ENCODE measurements at places on chromosomes 12 and 14. TPM values are rescaled to one million over a fixed set of nuclear protein-coding genes. Genes with fewer than 3 reads are reported as not detected.

GRCh38 chr12:123485756-123486155, 27.8 kb downstream of the SNRNP35 start:
- DNase-seq = no peak
- no peak overlapping the region for H3K27ac ChIP-seq
- H3K4me1 ChIP-seq = no peaks in the 10 kb centered on the region
- H3K27me3 ChIP-seq = no peaks in the 10 kb centered on the region

DNA sequence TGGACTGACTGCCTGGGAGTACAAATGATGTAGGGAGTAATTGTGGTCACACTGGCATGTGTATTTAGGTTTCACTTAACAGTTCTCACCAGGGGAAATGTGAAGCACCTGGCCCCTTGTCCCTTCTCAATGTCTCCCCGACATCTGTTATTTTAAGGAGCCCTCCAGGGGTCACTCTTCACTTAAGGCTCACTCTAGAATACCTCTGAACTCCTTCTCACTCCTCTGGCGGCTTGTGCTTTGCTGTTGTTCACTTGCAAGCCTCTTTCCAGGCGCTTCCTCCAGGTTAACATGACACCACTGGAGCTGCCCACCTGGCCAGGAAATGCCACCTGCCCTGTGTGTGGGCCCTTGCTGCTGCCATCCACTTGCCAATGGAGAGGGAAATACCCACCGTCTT, 56.5 kb upstream of the GZMB start:
- H3K36me3 ChIP-seq = no peaks in the 10 kb centered on the region
- no peak overlapping the region for H3K27ac ChIP-seq
- no peak overlapping the region for H3K4me3 ChIP-seq
- DNase-seq = no peak
- H3K27me3 ChIP-seq = no peaks in the 10 kb centered on the region
- no peaks in the 10 kb centered on the region for H3K4me1 ChIP-seq

- no peak overlapping the region for H3K27ac ChIP-seq
- no peak for DNase-seq
- H3K27me3 ChIP-seq = no peaks in the 10 kb centered on the region
Observed at GRCh38 chr12:109822416-109822815, 10.8 kb downstream of the TRPV4 start.

The PAWR gene
- 75.4 TPM for total RNA-seq

DNA sequence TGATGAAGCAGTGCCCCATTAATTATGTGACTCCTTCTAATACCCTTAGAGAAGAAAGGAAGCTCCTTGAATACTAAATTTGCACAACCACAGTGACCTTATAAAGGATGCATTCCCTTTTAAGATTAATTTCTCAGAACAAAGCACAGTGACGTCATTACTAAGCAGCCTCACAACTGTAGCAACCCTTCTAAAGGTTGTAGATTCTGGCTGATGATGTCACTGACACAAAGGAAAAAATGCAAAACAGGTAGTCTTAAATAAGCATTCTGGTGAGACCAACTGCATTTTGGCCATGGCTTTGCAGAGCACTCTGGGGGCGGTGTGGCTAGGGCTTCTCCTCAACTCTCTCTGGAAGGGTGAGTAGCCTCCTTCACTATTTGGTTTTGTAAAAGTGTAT, 38.4 kb upstream of the OR4E1 start:
- no peak for DNase-seq
- H3K4me3 ChIP-seq = no peak overlapping the region
- H3K27me3 ChIP-seq = no peaks in the 10 kb centered on the region
- H3K27ac ChIP-seq = no peak overlapping the region
- no peaks in the 10 kb centered on the region for H3K36me3 ChIP-seq

GRCh38 chr14:67360470-67361206, 510 bp downstream of the EIF2S1 start:
- H3K36me3 ChIP-seq = peaks cover 11% of the 10 kb centered on the region
- no peaks in the 10 kb centered on the region for H3K27me3 ChIP-seq
- H3K27ac ChIP-seq = peak overlapping the region; percentile 97
- DNase-seq = no peak

The KCNK10 gene
- total RNA-seq = not detected

DNA sequence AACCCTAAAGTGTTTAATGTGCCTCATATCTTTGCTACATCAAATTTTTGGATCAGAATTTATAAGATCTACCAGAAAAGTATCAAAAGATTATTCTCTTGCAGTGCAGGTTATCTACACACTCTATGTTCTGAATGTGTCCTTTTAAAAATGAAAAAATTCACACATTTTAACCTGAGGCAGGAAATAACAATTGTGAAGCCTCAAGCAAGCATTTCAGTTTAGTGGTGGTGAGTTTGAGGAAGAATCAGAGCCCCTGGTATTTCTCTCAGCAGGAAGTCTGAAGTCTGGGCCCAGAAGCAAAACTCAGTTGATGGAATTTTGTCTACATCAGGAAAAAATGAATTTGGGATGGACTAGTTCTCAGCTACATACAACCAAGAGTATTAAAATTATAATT, 137.0 kb upstream of the PZP start:
- H3K4me1 ChIP-seq = no peaks in the 10 kb centered on the region
- H3K27ac ChIP-seq = no peak overlapping the region
- H3K4me3 ChIP-seq = no peak overlapping the region
- no peaks in the 10 kb centered on the region for H3K36me3 ChIP-seq
- no peaks in the 10 kb centered on the region for H3K27me3 ChIP-seq

DNA sequence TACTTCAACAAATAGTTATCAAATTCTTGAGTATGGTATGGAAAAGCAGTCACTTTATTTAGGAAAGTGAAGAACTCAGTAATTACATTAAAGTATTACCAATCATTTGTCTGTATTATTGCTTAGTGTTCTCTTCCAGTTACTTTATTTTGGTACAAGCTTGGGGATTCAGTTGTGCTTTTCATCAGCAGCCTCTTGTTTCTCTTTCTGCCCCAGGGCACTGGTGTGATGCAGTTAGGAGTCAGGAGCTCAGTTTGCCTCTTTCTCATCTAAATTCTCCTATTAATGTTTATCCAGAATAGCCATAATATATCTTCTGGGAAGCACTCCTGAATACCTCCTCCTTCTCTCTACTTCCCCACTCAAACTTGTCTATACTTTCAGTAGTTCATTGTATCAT, 25.7 kb downstream of the PMCH start:
- H3K4me3 ChIP-seq = no peak overlapping the region
- H3K27me3 ChIP-seq = no peaks in the 10 kb centered on the region
- no peak for DNase-seq
- no peaks in the 10 kb centered on the region for H3K36me3 ChIP-seq
- H3K27ac ChIP-seq = no peak overlapping the region

The MYO1A gene
- total RNA-seq = 0.59 TPM

- no peaks in the 10 kb centered on the region for H3K4me1 ChIP-seq
- DNase-seq = no peak
- H3K36me3 ChIP-seq = no peaks in the 10 kb centered on the region
- H3K27ac ChIP-seq = peak overlapping the region; percentile 71
- no peaks in the 10 kb centered on the region for H3K27me3 ChIP-seq
Observed at GRCh38 chr12:64318605-64319004, 72.0 kb downstream of the C12orf56 start.

DNA sequence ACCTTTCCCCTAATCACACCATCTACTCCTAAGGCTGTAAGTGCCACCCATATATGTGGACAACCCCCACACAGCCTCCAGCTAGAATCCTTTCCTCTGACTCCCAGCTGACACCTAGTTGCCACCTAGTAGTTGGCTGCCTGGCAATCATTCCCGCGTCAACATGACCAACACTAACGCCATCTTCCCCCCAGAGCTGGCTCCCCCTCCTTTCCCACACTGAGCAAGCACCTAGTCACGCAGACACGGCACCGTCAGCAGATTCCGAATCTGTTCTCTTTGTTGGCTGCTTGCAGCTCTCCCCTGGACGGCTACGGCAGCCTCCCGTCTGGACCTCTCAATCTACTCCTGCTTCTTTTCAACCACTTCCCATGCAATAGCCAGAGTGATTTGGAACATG, 27.7 kb downstream of the UBR7 start:
- DNase-seq = no peak
- no peak overlapping the region for H3K4me3 ChIP-seq
- no peak overlapping the region for H3K27ac ChIP-seq
- H3K36me3 ChIP-seq = no peaks in the 10 kb centered on the region

The ASIC1 gene
- 2.9 TPM for total RNA-seq

DNA sequence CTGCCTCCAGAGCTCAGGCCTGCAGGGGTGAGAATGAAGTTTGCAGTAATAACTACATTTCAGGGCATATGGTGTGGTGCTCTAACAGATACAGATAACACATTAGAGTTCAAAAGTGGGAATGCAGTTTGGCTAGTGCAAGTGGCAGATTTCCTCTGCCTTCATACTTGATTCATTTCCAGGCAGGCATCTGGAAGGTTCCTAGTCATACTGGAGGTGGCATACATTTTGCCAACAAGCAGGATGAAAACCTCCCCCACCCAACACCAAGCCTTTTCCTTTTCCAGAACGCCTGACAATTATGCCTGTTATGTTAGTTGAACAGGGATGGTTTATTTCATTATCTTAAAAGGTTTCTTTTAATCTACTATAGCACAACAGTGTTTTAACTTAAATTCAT, 24.3 kb downstream of the VTI1B start:
- no peak for DNase-seq
- H3K27ac ChIP-seq = no peak overlapping the region
- H3K4me1 ChIP-seq = no peaks in the 10 kb centered on the region
- H3K27me3 ChIP-seq = no peaks in the 10 kb centered on the region
- H3K4me3 ChIP-seq = no peak overlapping the region

DNA sequence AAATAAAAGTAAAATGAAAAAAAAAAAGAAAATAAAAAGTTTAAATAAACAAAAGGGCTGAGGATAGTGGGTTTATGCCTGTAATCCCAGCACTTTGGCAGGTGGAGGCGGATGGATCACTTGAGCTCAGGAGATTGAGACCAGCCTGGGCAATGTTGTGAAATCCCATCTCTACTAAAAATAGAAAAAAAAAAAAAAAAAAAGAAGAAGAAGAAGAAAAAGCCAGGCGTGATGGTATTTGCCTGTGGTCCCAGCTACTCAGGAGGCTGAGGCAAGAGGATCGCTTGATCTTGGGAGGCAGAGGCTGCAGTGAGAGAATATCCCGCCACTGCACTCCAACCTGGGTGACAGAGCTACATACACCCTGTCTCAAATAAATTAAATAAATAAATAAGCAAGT, 3.9 kb downstream of the TAOK3 start:
- no peak overlapping the region for H3K4me3 ChIP-seq
- H3K27ac ChIP-seq = no peak overlapping the region
- DNase-seq = no peak
- no peaks in the 10 kb centered on the region for H3K27me3 ChIP-seq
- no peaks in the 10 kb centered on the region for H3K36me3 ChIP-seq
- H3K4me1 ChIP-seq = no peaks in the 10 kb centered on the region

DNA sequence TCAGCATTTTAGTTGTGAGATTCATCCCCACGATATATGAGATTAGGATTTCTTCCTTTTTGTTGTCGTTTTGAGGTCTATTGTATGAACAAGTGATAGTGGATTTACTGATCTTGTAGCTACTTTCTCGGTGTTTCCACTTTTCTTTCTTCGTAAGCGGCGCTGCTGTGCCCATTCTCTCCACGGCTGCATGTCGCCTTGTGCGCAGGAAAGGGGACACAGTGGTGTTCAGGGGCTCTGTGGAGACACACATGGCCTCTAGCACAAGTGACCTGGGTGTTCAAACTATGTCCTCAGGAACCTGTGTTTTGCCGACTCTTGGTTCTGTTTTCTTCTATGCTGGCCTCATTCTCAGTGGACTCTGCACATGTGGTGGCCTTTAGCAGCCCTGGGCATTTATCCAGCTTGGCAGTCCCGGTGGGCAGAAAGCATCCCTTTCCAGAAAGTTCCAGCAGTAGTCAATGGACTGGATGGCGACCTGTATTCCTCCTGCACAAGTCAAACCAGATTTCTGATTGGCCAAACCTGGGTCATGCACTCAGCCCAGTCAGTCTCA, 18.7 kb downstream of the CKAP4 start:
- H3K27me3 ChIP-seq = no peaks in the 10 kb centered on the region
- no peak overlapping the region for H3K4me3 ChIP-seq
- peaks cover 9% of the 10 kb centered on the region for H3K4me1 ChIP-seq

DNA sequence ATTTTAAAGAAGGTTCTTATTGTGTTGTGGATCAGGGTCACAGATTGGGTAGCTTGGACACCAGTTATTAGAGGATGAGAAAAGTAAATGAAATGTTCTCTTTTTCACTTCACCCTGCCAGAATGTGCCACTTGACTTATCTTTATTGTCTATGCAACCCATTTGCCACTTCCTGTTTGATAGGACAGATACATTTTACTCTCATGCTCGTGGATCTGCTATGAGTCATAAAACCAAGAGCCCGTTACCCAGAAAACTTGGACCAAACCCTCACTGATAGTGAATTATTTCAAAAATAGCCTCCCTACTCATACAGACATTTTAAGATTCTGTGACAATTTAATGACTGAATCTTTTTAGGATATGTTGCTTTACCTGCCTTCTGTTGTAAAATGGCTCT, 1.8 kb downstream of the ISCA2 start:
- no peak for DNase-seq
- H3K4me1 ChIP-seq = peaks cover 33% of the 10 kb centered on the region
- H3K4me3 ChIP-seq = no peak overlapping the region
- H3K27ac ChIP-seq = no peak overlapping the region

DNA sequence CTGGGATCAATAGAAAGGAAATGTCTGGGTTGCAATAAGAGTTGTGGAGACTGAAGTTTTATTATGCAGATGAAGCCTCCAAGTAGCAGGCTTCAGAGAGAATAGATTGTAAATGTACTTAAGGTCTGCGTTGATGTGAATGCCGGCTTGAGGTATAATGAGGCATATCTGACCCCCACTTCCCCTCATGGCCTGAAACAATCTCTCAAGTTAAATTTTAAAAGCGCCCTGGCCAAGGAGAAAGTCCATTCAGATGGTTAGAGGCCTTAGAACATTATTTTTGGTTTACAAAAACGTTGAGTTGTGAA, 28.3 kb upstream of the HIGD1C start:
- H3K27ac ChIP-seq = peak overlapping the region; percentile 92
- no peaks in the 10 kb centered on the region for H3K27me3 ChIP-seq
- no peak for DNase-seq
- H3K4me1 ChIP-seq = no peaks in the 10 kb centered on the region

GRCh38 chr12:80829767-80830166, 108.0 kb downstream of the LIN7A start:
- H3K27me3 ChIP-seq = no peaks in the 10 kb centered on the region
- H3K36me3 ChIP-seq = no peaks in the 10 kb centered on the region
- DNase-seq = no peak
- no peak overlapping the region for H3K27ac ChIP-seq

GRCh38 chr14:42437809-42438208, 831.1 kb downstream of the LRFN5 start:
- H3K4me1 ChIP-seq = no peaks in the 10 kb centered on the region
- DNase-seq = no peak
- H3K36me3 ChIP-seq = no peaks in the 10 kb centered on the region
- H3K27ac ChIP-seq = no peak overlapping the region

The ISM2 gene
- total RNA-seq = not detected

DNA sequence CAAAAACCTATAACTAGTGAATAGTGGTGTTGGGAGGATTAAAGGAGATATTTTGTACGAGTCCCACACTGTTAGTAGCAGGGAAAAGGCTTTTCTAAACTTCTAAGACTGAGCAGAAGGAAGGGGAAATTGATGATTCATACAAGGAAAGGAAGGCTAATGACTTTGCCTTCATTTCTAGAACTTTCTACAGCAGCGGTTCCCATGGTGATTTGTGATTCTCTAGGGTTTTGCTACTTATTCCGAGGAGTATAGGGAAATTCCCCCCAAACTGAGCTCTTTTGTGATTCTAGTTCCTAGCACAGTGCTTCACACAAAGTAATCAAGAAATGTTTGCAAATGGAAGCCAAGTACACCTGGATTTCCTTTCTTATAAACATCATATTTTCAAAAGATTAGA, 23.8 kb upstream of the PWP1 start:
- no peak overlapping the region for H3K27ac ChIP-seq
- no peaks in the 10 kb centered on the region for H3K27me3 ChIP-seq
- no peak overlapping the region for H3K4me3 ChIP-seq
- DNase-seq = no peak
- H3K36me3 ChIP-seq = no peaks in the 10 kb centered on the region
- no peaks in the 10 kb centered on the region for H3K4me1 ChIP-seq
